ENCODE measurements at places on chromosomes 5 and 9.

DNA sequence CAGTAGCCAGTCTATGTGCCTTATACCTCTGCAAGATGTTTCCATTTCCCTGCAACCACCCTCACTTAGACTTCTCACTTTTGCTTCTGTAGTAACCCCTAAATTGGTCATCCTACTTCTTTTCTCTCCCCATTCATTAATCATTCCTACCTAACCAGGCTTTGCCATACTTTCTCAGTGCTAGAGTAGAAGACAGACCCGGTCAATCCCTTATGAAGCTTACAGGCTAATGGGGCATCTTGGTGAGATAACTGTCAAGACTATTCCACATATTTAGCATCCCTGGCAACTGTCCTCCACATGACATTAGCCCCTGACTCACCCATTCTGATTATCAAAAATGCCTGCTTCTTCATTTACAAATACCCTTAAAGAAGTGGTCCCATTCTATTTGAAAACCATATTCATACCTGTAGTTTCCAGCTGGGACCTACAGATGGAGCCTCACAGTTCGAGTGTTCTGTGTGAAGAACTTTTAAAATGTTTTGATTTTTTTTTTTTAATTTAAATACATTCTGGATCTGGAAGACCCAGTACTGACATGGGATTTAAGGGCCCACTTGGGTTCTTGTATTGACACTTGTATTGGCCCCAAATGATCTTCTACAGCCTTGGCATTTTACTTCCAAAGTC lies 21.0 kb downstream of the F2RL2 start:
- no peak for DNase-seq

DNA sequence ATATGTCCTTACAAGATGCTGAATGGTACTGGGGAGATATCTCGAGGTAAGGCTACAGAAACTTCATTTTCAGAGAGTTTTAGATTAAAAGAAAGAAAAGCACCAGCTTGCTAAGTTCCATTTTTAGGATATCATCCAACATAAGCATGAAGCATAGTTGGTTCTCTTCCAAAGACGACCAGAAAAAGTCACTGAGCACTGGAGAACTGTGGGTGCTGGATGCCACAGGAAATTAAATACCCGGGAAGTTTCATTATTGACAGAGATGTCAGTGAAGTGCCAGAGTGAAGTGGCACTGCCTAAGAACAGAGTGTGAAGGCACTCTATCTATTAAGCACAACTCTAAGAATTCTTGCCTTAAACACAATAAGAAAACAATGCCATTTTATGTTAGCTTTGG lies 76.8 kb downstream of the PIK3R1 start:
- DNase-seq, result no peak

- no peak for DNase-seq
These were observed 11.2 kb upstream of the SEMA4D start for GRCh38 chr9:89508951-89509615.

- DNase-seq, result no peak
These were observed 73.6 kb downstream of the DOCK2 start for GRCh38 chr5:169710675-169711074.

DNA sequence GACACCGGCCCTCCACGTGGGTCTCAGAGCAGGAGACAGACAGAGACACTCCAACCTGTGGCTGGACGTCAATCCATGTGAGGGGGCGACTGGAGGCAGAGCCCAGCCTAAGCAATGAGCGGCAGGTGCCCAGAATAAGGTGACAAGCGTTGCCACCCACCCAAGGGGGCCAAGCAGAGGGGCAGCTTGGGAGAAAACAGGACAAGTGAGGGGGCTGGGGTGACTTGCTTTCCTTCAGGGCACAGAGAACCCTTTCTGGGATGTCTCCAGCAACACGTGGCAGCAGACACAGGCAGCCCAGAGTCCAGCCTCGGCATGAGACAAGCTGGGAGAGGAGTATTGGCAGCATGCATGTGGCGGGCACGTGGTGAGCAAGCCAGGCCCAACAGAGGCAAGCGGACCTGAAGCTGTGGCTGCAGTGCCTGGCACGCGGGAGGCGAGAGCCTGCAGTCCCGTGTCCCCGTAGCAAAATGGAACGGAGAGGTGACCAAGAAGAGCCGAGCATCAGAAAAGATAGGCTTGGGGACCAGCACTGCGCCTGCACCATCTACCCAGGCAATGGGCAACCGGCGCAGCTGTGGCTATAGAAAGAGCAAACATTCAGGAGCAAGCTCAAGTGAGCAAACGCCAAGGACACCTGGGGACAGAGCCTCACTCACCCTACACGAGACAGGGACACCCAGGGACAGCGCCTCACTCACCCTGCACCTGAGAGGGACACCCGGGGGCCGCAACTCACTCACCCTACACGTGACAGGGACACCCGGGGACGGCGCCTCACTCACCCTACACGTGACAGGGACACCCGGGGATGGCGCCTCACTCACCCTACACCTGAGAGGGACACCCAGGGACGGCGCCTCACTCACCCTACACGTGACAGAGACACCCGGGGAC lies 6.2 kb downstream of the TERT start:
- no peak for DNase-seq
